ENCODE measurements at places on chromosomes 12 and 14. TPM values are rescaled to one million over a fixed set of nuclear protein-coding genes. Genes with fewer than 3 reads are reported as not detected.
A peak's percentile ranks its signal among the peaks of the same experiment; 100 is the strongest.

The C12orf54 gene
- not detected for total RNA-seq

GRCh38 chr12:13347241-13348043 lies 150.9 kb downstream of the EMP1 start:
- H3K4me3 ChIP-seq = no peak overlapping the region
- peaks cover 8% of the 10 kb centered on the region for H3K27me3 ChIP-seq
- H3K27ac ChIP-seq = no peak overlapping the region

DNA sequence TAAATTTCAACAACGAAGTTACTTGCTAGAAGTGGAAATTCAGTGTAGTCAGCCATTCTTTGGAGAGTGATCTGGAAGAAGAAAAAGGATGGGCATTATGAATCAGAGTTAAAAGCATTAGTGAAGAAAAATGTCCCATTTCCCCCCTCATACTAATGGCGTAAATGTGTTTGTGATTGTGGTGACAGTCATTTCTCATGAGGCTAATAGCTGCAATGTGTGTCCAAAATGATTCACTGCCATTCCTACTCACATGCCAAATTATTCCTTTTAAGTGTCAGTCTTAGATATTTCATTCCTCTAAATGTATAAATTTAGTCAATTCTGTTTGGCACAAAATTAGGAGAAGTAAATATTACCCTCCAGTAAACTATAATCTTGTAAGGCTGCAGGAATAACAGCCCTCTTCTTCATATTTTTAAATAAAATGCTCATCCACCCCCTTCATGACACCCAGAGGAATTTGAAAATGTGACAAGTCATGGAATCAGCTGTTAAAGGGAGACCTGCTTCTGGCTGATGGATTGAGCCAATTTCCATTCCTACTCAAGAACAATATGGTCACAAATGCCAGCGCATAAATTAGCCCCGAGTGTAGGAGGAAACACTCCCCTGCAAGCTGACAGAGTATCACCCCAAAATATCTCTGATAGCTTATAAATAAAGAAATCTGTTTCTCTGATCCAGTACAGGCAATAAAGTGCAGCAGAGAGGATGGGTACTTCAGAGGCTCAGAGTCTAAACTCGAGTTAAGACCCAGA lies 912.3 kb upstream of the SEL1L start:
- H3K4me3 ChIP-seq = no peak overlapping the region
- DNase-seq = no peak
- H3K36me3 ChIP-seq = no peaks in the 10 kb centered on the region
- H3K27ac ChIP-seq = no peak overlapping the region
- no peaks in the 10 kb centered on the region for H3K4me1 ChIP-seq

DNA sequence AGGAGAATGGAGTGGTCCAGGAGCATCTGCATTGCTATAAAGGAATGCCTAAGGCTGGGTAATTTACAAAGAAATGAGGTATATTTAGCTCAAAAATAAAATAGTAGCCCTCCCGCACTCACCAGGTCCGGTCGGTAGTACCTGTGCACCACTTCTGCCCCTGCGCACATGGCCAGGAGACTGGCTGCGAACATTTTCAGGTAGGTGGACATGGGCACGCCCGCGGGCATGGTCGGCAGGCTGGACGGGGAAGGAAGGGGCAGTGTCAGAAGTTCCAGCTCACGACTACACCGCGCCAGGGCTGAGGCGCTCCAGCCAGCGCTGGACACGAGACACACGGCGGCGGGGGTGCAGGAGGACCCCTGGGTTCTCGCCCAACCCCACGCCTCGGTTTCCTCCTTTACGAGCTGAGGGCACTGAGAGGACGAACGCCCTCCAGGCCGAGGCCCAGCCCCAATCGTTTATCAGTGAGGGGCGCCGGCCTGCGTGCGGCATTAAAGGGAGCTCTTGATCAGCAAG lies 9.1 kb upstream of the TDG start:
- H3K4me1 ChIP-seq = peaks cover 9% of the 10 kb centered on the region
- DNase-seq = no peak
- H3K4me3 ChIP-seq = peak overlapping the region; percentile 93

The SCN8A gene
- total RNA-seq = 1.0 TPM

The MARS1 gene
- total RNA-seq = 193 TPM

DNA sequence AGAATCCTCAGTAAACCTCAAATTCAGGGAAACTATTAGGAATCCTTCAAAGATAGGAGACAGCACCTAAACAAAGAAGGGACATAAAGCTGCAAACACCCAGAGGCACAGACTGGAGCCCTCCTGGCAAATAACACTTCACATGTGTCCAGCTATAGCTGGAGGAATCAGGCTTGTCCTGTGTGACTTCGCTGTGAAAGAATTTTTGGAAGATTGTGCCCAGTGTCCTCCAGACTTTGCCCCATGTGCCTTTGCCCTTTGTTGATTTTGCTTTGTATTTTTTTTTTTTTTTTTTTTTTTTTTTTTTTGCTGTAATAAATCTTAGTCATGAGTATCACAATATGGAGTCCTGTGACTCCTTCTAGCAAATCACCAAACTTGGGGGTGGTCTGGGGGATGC lies 136.8 kb downstream of the KCNH5 start:
- no peaks in the 10 kb centered on the region for H3K27me3 ChIP-seq
- no peak overlapping the region for H3K27ac ChIP-seq
- no peak for DNase-seq
- H3K36me3 ChIP-seq = no peaks in the 10 kb centered on the region

GRCh38 chr14:22955702-22956569 lies 954 bp downstream of the HAUS4 start:
- no peaks in the 10 kb centered on the region for H3K27me3 ChIP-seq
- H3K27ac ChIP-seq = peak overlapping the region; percentile 76
- DNase-seq = no peak
- peak overlapping the region; percentile 58 for H3K4me3 ChIP-seq

The SPTB gene
- 0.12 TPM for total RNA-seq

- no peaks in the 10 kb centered on the region for H3K36me3 ChIP-seq
- no peak overlapping the region for H3K27ac ChIP-seq
- DNase-seq = peak; percentile 12
- no peaks in the 10 kb centered on the region for H3K27me3 ChIP-seq
Measured at GRCh38 chr12:130480887-130481286, 143.2 kb downstream of the PIWIL1 start.

The ACOT6 gene
- total RNA-seq = not detected

DNA sequence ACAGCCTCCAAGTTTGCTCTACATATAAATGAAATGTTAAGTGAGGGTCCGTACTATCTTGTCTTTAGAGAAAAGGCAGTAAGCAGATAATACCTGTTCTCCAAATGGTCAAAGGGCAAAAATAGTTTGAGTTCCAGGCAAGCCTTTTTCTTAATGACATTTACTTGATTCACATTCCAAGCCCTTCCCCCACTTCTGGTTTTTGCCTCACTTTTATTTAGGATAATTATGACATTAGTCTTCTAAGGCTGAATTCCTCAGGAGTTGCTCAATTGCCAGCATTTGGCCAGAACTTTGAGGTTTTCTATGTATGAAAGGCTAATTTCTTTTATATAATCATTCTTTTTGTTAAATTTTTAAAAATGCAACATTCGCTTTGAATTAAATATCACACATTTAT lies 62.5 kb upstream of the DUSP6 start:
- no peaks in the 10 kb centered on the region for H3K27me3 ChIP-seq
- no peak for DNase-seq
- H3K36me3 ChIP-seq = no peaks in the 10 kb centered on the region
- H3K4me3 ChIP-seq = no peak overlapping the region

The EPYC gene
- total RNA-seq = not detected
